ENCODE measurements at places on chromosomes 16 and 17. TPM values are rescaled to one million over a fixed set of nuclear protein-coding genes. Genes with fewer than 3 reads are reported as not detected.
A peak's percentile ranks its signal among the peaks of the same experiment; 100 is the strongest.

KIAA0753 gene
- 21.0 TPM for total RNA-seq

SLC5A10 gene
- not detected for total RNA-seq

NDRG4 gene
- total RNA-seq, result 2.0 TPM

MPP2 gene
- total RNA-seq, result not detected

COL1A1 gene
- 8.8 TPM for total RNA-seq

DNA sequence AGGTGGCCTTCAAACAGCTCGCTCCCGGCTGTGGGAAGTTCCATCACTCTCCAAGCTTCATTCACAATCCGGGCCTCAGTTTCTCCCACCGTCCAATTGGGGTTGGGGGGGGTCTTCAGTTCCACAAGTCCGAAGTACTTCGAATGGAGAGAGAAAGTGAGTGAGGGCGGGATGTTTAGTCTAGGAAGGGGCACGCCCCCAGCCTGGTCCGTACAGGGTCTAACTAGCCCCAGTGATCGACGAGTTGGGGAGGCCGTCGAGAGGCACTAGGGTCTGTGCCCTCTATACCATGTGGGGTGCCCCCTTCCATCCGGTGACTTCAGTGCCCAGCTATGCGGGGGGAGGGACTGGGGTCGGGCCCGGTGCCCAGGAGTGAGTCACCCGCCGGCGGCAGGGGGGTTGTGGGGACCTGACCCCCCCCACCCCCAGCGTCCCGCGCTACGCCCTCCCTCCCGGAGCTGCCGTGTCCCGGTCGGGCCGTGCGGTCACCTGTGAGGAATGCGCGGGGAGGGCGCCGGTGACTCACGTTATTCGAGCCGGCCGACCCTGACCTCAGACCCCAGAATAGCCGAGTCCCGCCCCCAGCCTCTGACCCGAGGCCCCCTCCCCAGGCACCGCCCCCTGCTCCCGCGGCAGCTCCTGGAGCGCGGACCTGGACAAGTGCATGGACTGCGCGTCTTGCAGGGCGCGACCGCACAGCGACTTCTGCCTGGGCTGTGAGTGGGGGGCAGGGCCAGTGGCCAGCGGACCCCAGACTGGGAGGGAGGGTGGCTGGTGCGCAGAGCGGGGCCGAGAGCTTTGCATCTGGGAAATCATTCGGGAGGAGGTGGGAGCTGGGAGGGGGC, 658 bp downstream of the TNFRSF12A start:
- peak overlapping the region; percentile 92 for H3K4me3 ChIP-seq
- H3K27me3 ChIP-seq, result peaks cover 6% of the 10 kb centered on the region
- peak overlapping the region; percentile 99 for H3K27ac ChIP-seq
- DNase-seq, result peak; percentile 38
- peaks cover 49% of the 10 kb centered on the region for H3K4me1 ChIP-seq

GRCh38 chr16:88662222-88662842, 559 bp downstream of the MVD start:
- peaks cover 31% of the 10 kb centered on the region for H3K4me1 ChIP-seq
- H3K27ac ChIP-seq, result peak overlapping the region; percentile 75
- peaks cover 16% of the 10 kb centered on the region for H3K36me3 ChIP-seq
- DNase-seq, result no peak
- no peaks in the 10 kb centered on the region for H3K27me3 ChIP-seq

GRCh38 chr16:19710191-19710908, 7.7 kb downstream of the KNOP1 start:
- peaks cover 4% of the 10 kb centered on the region for H3K4me1 ChIP-seq
- no peak overlapping the region for H3K27ac ChIP-seq
- no peak overlapping the region for H3K4me3 ChIP-seq

DNA sequence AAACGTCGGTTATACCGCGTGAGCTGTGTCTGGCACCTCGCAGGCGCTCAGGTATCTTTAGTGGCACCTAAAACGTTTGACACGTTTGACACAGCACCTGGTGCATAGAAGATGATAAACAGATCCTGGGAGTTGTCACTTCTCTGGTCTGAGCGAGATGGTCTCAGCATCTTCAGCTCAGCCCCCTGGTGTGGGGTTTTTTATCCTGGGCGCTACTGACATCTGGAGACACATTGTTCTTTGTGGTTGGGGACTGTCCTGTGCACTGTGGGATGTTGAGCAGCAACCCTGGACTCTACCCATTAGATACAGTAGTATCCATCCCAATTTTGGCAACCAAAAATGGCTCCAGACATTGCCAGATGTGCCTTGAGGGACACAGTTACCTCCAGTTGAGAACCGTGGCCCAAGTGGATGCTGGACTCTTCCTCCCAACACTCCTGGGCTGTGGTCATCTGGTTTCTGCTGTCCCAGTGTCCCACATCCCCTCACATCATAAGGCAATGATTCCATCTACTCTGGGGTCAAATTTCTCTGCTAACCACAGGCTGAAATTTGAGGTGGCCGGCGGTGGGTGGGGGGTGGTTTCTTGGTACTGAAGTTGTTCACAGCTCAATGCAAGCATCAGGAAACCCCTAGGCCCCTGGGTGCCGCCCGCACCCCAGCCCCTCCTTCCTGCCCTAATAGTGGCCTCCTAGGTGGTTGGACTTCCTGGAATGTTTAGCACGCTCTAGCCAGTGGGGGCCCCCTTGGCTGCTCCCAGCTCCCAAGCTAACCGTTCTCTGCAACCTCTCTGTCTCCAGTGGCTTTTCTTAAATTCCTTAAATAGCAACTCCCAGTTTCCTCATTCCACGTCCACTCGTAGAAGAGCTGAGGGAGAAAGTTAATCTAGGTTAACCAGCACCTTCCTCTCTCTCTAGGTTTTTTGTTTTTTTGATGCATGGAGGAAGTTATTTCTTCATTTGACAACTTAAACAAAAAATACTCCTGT, 124.8 kb downstream of the ABCC1 start:
- H3K27ac ChIP-seq, result peak overlapping the region; percentile 38
- H3K4me3 ChIP-seq, result no peak overlapping the region
- peaks cover 34% of the 10 kb centered on the region for H3K4me1 ChIP-seq
- no peak for DNase-seq
- H3K27me3 ChIP-seq, result no peaks in the 10 kb centered on the region
- peaks cover 70% of the 10 kb centered on the region for H3K36me3 ChIP-seq

GRCh38 chr16:54375071-54375470, 88.5 kb upstream of the IRX3 start:
- H3K27ac ChIP-seq, result no peak overlapping the region
- H3K36me3 ChIP-seq, result no peaks in the 10 kb centered on the region
- no peak overlapping the region for H3K4me3 ChIP-seq
- no peaks in the 10 kb centered on the region for H3K4me1 ChIP-seq
- peaks cover 26% of the 10 kb centered on the region for H3K27me3 ChIP-seq
- DNase-seq, result no peak

DNA sequence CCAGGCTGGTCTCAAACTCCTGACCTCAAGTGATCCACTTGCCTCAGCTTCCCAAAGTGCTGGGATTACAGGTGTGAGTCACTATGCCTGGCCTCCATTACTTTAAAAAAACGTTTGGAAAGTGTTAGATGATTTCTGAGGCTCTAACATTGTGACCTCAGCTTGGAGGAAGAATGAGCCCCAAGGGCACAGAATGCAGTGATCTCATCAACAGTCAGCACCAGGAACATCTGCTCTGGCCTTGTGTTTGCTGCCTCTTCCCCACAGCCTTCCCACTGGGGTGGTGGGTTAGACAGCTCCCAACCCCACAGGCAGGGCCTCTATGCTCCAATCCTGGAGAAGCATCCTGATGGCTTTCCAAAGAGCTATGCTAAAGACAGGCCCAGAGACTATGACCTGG, 37.7 kb upstream of the SREBF1 start:
- H3K27me3 ChIP-seq, result no peaks in the 10 kb centered on the region
- no peak overlapping the region for H3K4me3 ChIP-seq
- no peak for DNase-seq
- peaks cover 37% of the 10 kb centered on the region for H3K36me3 ChIP-seq

DNA sequence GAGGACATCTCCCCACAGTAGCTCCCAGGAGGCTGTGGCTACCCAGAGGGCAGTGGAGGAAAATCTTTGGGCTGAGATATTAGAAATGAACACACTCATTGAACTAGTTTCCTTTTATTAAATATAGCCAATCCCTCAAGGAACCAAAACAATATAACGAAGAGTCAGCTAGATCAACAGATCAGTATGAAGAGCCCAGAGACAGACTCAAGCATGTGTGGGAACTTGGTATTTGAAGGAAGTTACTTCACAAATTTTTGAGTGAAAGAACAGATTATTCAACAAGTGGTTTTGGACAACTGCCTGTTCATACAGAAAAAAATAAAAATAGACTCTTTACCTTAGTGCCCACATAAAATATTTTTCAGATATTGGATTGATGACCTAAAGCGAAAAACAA, 183.6 kb upstream of the PMFBP1 start:
- no peaks in the 10 kb centered on the region for H3K36me3 ChIP-seq
- H3K4me3 ChIP-seq, result no peak overlapping the region
- no peaks in the 10 kb centered on the region for H3K27me3 ChIP-seq
- no peaks in the 10 kb centered on the region for H3K4me1 ChIP-seq
- H3K27ac ChIP-seq, result no peak overlapping the region
- no peak for DNase-seq

DNA sequence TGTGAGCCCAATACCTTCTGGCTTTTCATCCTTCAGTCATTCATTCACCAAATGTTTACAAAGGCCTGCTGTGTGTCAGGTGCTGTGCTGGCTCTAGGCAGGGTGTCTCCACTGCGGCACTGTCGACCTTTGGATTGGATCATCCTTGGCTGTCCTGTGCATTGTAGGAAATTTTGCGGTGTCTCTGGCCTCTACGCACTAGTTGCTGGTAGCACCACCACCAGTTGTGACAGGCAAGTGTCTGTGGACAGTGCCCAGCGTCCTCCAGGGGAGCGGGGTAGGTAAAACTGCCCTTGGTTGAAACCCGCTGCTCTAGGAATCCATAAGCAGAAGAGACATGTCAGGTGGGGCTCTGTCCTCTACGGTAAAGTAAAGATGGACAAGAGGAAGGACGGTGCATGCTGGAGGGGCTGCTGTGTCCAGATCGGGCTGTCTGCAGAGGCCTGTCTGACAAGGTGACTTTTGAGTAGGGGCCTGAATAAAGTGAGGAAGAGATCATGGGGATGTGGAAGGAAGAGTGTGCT, 123.7 kb downstream of the SNX29 start:
- H3K27ac ChIP-seq, result no peak overlapping the region
- H3K27me3 ChIP-seq, result no peaks in the 10 kb centered on the region

- no peak overlapping the region for H3K27ac ChIP-seq
- H3K4me3 ChIP-seq, result no peak overlapping the region
- H3K27me3 ChIP-seq, result no peaks in the 10 kb centered on the region
- peaks cover 62% of the 10 kb centered on the region for H3K36me3 ChIP-seq
- H3K4me1 ChIP-seq, result peaks cover 20% of the 10 kb centered on the region
Measured at GRCh38 chr16:12417815-12418211, 385.9 kb downstream of the CPPED1 start.

GRCh38 chr17:29102741-29103181, 59.8 kb downstream of the PIPOX start:
- peaks cover 78% of the 10 kb centered on the region for H3K36me3 ChIP-seq
- H3K4me3 ChIP-seq, result no peak overlapping the region
- H3K27me3 ChIP-seq, result no peaks in the 10 kb centered on the region
- H3K4me1 ChIP-seq, result no peaks in the 10 kb centered on the region

- H3K27ac ChIP-seq, result no peak overlapping the region
- no peak overlapping the region for H3K4me3 ChIP-seq
- DNase-seq, result no peak
- H3K27me3 ChIP-seq, result no peaks in the 10 kb centered on the region
- no peaks in the 10 kb centered on the region for H3K36me3 ChIP-seq
- H3K4me1 ChIP-seq, result no peaks in the 10 kb centered on the region
Measured at GRCh38 chr17:11340803-11341202, 99.8 kb downstream of the SHISA6 start.

- no peaks in the 10 kb centered on the region for H3K36me3 ChIP-seq
- H3K4me1 ChIP-seq, result peaks cover 3% of the 10 kb centered on the region
- H3K27me3 ChIP-seq, result peaks cover 40% of the 10 kb centered on the region
- no peak overlapping the region for H3K27ac ChIP-seq
Measured at GRCh38 chr16:71426880-71427615, 14.8 kb downstream of the TLE7 start.

GRCh38 chr17:81113158-81113724, 52.1 kb upstream of the PVALEF start:
- DNase-seq, result no peak
- H3K27ac ChIP-seq, result no peak overlapping the region
- H3K4me1 ChIP-seq, result no peaks in the 10 kb centered on the region
- H3K27me3 ChIP-seq, result no peaks in the 10 kb centered on the region
- no peak overlapping the region for H3K4me3 ChIP-seq
